ENCODE measurements at places on chromosomes 13 and 19.

DNA sequence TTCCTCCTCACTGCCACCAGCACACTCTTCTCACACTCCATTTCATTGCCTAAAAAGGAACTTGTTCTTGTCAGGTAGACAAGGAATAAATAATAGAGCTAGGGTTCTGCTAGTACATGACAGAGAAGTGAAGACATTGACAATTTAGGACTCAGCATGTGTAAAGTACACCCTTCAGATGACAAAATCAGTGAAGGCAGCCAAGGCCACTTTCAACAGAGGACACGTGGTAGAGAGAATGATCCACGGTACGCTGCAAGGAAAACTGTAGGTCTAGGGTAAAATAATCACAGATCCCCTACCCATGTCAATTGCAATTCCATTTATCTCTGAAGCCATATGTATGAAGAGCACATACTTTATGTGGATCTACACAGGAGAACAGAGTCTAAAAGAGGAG is 7.2 kb upstream of the SPATA13 start:
- DNase-seq: no peak

DNA sequence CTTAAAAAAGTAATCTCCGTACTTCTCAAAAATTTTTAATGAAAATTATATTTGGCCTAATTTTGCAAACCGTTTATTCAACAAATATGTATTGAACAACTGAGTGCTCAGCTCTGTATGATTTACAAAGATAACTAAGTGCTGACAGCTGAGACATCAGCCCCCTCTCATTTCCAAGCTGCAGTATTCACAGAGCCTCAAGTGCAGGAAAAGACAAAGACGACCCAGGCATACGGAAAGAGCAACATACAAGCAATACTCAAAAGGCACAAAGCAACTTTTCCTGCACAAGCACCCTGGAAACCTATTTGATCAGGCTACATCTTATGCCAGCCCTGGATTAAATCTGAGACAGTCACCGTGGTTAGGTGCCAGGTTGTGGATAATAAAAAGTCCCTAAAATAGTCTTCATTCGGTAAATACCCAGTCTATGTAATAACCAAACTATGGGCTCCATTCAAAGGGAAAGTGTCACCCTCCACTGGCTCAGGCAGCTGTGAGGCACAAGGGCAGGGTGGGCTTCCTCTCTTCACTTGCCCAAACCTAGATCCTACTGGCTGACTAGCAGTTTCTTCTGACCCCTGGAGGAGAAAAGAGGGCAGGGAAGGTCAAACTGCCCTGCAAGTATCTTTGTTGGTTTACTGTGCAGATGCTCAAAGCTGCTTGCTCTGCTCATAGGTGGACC is 65.5 kb downstream of the TBC1D4 start:
- no peak for DNase-seq

- no peak for DNase-seq
Observed at GRCh38 chr13:26225896-26226617, 3.9 kb upstream of the RNF6 start.

GRCh38 chr13:34833562-34834182 is 108.4 kb upstream of the NBEA start:
- DNase-seq: no peak

DNA sequence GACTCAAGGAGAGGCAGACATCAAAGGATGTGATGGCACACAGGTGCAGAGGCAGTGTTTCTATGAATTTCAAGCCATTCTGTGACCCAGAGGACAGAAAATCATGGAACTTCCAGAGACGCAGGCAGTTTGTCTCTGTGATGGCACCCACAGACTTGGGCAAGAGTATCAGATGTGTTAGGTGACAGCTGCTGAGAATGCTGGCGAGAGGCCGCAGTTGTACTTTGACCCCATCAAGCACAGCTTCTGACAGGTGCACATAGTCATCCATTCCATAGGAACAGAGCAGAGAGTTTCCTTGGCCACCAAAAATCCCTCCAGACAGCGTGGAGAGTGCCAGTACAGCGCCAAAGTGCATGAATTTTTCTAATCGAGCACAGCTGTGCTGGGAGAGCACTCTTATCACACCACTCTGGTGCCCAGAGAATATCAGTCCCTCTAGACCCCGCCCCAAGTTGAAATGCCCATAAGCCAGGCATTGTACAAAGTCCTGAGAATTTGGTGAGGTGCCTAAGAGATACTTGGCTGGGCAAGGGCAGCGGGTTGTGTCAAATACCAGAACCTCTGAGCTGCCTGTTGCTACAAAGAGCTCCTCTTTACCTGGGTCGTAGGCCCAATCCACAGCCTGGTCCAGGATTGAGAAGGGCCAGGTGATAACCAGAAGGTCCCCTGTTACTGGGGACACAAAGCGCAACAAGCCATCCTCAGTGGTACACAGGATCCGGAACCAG is 12.4 kb downstream of the WDR87 start:
- DNase-seq: no peak

- no peak for DNase-seq
Observed at GRCh38 chr19:42228641-42229040, 8.5 kb downstream of the ZNF526 start.

- DNase-seq: peak; percentile 90
Observed at GRCh38 chr19:56507446-56508289, at the start of gene ZNF471. ZNF471 (plus strand) TSS chr19:56507855; CDS start chr19:56511572, 3,717 bp downstream.

GRCh38 chr19:50518091-50519005 is 4.6 kb upstream of the ASPDH start:
- no peak for DNase-seq

- DNase-seq: peak; percentile 43
Observed at GRCh38 chr13:71320452-71320851, 546.6 kb downstream of the DACH1 start.

- no peak for DNase-seq
Observed at GRCh38 chr13:100443278-100443997, 145.2 kb downstream of the GGACT start.

- DNase-seq: no peak
Observed at GRCh38 chr13:46961719-46962118, 64.9 kb upstream of the HTR2A start.

DNA sequence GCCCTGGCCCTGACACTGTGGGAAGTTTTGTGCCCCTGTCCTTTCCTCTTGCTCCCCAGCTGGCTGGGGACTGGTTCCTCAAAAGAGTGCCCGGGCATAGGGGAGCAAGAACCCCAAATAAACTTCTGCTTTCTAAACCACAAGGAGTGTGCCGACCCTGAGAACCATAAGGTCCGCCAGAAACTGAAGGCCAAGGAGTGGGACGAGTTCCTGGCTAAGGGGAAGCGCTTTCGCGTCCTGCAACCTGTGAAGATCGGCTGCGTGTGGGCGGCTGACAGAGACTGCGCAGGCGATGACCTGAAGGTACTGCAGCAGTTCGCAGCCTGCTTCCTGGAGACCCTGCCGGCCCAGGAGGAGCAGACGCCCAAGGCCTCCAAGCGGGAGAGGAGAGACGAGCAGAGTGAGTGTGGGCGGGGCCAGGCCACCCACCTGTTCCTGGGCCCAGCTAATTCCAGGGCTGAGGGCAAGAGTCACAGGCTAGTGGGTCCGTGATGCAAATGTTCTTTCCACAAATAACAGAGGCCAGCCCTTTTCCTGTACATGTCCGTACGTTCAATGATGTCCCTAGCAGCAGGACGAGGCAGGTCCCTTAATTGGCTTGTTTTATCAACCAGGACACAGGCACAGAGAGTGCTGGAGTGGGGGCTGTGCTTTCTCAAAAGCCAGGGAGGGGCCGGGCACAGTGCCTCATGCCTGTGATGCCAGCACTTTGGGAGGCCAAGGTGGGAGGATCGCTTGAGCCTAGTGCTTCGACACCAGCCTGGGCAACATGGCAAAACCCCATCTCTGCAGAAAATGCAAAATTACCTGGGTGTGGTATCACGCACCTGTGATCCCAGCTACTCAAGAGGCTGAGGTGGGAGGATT is 25.6 kb downstream of the UBXN6 start:
- no peak for DNase-seq

DNA sequence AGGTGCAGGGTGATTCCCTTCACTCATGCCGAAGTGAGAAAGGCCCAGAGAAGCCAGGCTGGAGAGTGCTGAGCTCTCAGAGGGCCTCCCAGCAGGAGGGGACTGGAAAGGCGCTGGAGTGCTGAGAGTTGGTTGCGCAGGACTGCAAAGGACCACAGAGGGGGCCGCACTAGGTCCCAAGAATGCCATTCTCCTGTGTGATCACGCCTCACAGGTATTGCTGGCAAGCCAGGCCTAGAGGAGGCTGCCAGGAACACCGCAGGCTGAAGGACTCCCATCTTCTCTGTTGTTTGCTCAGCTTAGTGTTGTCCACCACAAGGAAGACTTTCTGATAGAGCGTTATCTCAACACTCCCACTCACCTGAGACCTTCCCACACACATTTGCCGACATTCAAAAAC is 165.0 kb downstream of the FGF14 start:
- DNase-seq: no peak

- no peak for DNase-seq
Observed at GRCh38 chr19:40740747-40741146, 9.5 kb downstream of the ACTMAP start.

DNA sequence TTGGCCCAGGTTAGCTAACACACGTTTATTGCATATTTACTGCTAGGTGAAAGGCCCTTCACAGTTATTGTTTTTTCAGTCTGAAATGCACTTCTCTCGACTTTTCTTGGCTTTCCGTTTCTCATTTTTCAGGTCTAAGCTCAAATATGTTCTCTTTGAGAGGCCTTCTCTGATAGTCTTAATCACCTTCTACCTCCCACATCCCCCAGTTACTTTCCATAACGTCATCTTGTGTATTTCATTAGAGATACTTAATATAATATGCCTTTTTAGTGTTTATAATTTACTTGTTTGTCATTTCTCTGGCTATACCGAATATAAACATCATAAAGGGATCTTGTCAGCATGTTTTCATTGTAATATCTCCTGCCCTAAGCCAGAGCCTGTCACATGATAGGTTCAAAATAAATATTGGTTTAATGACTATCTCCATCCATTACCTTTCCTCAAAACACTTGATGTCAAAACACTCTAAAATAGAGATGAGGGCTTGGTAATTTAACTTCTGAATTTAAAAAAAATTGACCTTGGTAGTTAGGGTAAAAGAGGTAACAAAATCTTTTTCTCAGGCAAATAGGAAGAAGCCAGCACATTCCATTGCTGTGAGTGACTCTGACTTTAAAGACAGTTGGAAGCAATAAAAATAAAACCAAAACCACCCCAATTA is 168.6 kb upstream of the RFC3 start:
- DNase-seq: no peak

Data from HAP-1 (cell line).